DMS153 (cell line): ENCODE measurements at places on chromosomes 5 and 9.

DNA sequence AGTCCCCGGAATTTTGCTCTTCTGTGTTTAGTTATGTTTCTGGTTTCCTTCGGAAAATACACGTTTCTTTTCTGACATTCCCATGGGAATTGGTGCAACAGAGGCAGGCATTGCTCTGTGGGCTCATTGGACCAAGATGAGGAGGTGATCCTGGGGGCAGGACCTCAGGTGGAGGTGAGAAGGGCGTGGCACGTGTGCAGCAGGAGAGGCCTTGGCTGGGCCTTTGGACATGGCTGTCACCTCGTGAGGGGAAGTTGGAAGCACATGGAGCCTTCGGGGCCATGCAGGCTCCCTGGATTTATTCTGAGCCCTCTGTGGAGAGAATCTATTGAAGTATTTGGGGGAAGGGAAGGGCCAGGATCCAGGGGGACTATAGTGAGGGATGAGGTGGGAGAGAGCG is 44.5 kb downstream of the WNK2 start:
- DNase-seq: no peak

DNA sequence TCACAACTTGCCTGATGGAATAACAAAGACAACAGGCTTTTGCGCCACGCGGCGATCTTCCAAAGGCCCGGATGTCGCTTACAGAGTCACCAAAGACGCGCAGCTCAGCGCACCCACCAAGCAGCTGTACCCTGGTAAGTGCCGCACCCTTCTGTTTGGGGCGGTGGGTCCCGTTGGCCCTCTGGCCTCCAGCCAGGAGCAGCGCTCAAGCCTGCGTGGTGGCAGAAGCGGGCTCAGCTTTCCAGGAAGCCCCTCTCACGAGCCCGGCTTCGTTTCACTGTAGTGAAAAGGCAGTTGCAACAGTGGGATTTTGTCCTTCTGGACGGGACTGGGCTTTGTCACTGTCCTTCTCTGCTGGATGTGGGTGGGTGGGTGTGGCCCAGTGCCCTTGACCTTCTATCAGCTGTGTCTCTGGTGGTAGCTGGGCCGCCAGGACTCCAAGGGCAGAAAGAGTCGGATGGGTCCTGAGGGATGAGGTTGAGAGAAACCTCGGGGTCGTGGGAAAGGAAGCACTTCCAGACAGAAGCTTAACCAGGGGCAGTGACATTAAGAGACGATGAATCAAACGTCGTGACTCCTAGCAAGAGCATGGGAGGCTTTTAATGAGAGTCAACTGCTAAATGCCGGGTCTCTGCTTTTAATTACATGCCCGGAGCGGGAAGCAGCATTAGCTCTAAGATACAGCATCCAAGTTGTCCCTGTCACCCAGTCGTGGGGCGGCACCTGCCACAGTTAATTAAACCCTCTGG is 49.5 kb downstream of the COL5A1 start:
- no peak for DNase-seq

DNA sequence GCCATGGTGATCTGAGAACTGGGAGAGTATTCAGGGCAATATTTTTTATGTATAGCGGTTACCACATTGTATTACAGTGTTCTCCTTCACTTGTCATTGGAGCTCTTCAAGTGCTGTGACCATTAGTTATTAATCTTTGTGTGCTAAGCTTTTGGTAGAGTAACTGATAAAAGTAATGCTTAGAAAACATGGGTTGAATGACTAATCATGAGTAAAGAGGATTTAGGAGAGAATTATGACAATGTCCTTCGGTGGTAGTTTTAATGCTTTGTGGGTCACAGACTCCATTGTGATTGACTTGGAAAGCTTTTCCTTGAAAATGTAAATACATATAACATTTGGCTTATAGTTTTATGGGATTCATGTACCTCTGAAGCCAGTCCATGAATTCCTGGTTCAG is 21.4 kb downstream of the TGFBR1 start:
- DNase-seq: no peak

- peak; percentile 85 for DNase-seq
Observed at GRCh38 chr9:124381170-124381945, 33.9 kb downstream of the PSMB7 start.

DNA sequence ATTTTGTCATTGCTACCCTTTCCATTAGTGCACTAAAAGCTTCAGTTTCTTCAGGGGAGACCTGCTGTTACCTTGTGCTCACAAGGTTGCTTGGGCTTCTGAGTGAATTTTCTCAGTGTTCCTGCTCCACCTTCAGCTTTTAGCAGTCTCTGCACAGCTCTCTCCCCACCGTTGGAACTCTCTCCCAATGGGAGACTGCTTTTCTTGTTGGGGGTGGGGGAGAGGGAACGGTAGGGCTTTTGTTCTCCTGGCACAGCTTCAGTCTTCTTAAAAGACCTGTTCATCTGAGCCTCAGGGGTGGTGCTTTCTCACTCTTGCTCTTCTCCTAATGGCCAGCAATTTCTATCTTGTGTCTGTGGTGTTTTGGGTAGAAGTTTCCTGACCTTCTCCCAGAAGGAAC is 915.7 kb downstream of the EFNA5 start:
- no peak for DNase-seq

DNA sequence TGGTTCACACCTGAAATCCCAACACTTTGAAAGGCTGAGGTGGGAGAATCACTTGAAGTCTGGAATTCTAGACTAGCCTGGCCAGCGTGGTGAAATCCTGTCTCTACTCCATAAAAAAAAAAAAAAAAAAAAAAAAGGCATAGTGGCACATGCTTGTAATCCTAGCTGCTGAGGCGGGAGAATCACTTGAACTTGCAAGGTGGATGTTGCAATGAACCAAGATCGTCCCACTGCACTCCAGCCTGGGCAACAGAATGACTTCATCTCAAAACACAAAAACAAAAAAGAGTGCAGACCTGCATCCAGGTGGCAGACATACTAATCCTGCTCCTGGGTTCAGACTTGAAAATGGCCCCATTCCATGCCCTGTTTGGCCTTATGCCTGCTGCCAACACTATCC is 21.8 kb upstream of the ADAMTS19 start:
- no peak for DNase-seq

DNA sequence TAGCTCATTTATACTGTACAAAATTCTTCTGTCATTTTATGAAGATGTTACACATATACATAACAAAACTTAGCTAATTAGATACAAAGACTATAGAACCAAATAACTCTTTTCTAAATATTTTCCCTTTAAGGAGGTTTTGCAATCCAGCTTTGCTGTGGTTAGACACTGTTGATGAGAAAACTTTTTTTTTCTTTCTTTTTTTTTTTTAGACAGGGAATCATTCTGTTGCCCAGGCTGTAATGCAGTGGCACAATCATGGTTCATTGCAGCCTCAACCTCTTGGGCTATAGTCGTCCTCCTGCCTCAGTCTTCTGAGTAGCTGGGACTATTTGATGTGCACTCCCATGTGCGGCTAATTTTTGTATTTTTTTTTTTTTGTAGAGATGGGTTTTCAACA is 38.5 kb upstream of the CDKN2B start:
- DNase-seq: no peak

- no peak for DNase-seq
Observed at GRCh38 chr5:113896789-113897188, 383.3 kb downstream of the YTHDC2 start.

GRCh38 chr9:86376016-86376415 is 21.8 kb upstream of the TUT7 start:
- DNase-seq: no peak

GRCh38 chr9:21252721-21253547 is 13.1 kb upstream of the IFNA14 start:
- peak; percentile 68 for DNase-seq

- no peak for DNase-seq
Observed at GRCh38 chr5:54360089-54360488, 49.7 kb upstream of the ARL15 start.

DNA sequence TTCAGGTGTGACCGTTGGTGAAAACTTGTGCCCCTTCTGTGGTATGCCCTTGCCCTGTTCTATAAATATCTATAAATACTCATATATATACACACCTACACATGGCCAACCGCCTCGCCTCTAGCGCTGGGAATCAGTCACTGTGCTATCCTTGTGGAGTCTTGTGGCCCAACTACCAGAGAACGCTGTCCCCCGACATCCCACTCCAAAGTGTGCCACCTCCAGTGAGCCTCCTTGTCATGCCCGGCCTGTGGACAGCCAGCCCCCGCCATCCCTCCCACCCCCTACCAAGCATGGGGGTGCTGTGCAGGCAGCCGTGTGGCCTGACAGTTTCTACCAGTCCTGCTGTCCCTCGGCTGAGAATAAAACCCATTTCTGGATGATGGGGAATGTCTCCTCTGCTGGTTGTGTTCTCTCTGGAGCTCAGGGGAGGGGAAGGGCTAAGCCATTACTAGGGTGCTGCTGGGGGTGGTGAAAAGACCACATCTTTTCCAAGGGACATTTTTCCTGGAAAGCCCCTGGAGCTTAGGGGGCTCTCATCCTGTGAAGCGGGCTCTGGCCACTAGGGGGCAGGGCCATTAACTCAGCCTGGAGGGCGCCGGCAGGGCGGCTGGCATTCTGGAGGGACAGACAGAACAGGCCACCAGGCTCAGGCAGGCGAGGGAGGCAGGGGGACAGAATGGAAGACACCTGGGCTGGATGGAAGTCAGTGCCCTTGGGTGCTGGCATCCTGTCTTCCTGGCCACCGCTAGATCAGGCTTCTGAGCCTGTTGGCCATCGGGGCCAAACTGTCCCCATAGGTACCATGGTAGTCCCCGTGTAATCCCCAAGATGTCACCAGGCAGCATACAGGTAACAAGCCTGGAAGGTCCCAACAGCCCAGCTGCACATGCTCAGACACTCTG is 20.7 kb downstream of the GOLGA2 start:
- DNase-seq: no peak

DNA sequence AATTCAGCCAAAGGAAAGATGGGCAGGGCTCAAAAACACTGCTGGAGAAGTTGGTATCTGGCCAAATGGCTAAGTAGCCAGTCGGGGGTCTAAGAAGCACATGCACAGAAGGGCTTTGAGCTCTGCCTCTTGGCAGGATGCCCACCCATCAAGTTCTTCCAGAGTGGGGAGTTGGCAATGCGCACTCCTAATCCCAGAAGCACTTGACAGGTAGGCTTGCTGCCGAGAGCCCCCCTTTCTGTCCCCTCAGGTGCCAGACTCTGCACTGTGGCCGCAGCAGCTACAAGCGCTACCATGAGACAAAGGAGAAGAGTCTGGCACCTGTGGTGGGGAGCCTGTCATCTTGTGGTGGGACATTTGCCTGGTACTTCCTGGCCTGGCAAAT is 252.9 kb upstream of the SLC24A2 start:
- no peak for DNase-seq

- no peak for DNase-seq
Observed at GRCh38 chr9:26746357-26747072, 146.1 kb downstream of the CAAP1 start.

- no peak for DNase-seq
Observed at GRCh38 chr9:20604562-20604961, 17.7 kb downstream of the MLLT3 start.

DNA sequence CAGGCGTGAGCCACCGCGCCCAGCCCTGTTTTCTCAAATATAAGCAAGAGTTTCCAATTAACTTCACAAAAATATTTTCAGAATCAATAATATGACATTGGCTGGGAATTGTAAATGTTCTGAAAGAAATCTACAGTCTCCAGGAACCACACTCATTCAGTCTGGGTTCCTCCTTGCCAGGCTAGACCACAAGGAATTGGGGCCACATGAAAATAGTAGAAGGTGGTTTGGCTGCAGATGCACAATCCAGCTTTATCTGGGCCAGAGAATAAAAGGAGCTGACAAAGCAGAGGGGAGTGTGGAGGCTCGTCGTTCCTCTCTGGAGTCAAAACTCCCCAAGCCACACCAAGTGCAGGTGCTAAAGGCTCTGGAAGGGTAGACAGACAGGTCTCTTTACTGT is 92.0 kb upstream of the OSMR start:
- no peak for DNase-seq

GRCh38 chr9:131421691-131422090 is 27.8 kb downstream of the PRRC2B start:
- DNase-seq: no peak

DNA sequence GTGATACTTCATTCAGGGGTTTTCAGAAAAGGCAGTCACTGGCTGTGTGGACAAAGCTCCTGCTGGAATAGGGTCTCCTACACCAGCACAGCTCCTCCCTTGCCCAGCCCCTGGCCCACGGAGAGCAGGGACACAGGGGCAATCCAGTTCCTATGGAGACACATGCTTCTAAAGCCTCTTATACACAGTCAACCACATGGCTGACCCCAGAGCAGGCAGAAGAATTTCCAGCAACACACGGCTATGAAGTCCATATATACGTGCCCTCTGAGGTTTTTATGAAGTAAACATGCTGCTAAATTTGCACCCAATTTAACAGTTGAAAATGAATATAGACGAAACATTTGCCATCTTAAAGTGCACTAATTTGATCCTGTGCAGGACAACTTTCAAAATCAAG is 19.4 kb downstream of the PSMB7 start:
- no peak for DNase-seq

DNA sequence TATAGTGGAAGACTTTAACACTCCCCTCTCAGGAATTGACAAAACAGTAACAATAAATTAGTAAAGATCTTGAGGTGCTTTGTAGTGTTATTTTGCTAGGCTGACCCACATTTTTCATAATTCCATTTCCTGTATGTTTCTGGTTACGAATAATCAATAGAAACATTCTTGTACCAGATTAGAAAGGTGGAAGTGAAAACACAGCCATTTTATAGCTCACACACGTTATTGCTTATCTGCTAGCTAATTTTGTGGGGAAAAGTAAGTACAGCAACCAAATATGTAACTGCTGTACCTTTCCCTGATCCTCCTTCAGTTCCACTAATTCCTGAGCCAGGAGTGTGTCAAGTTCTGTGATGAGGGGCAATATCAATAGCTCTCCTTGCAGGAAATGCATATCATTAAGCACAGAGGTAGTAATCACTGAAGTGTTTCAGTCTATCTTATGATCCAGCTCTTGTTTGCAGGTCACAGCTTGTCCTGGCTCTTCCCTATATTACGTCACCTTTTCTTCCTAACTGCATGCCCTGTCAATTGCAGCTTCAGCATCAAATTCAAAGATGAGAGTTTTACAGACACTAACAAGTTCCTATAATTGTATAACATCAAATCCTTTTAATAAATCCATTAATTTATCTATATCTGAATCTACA is 59.4 kb downstream of the MINAR2 start:
- no peak for DNase-seq

- no peak for DNase-seq
Observed at GRCh38 chr9:2083479-2083878, 68.3 kb downstream of the SMARCA2 start.

- DNase-seq: no peak
Observed at GRCh38 chr9:136713550-136713949, 1.2 kb downstream of the DIPK1B start.

GRCh38 chr5:172093965-172094364 is 87.5 kb upstream of the FBXW11 start:
- no peak for DNase-seq

DNA sequence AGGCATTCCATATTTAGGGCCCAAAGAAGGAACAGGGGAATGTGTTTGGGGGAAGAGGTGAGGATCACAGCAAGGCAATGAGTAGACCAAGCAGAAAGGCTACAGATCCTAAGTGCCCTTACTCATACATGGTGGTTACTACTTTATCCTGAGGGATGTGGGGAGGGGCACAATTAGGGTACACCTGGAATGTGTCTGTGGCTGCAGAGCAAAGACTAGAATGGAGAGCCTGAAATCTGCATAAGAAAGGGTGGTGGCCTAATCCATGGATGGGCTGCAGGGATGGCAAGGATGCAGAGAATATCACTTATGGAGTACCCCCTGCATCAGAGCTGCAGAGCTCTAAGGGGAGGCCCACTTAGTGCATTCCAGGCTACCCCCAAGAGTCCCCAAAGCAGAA is 352.6 kb upstream of the TRPC7 start:
- DNase-seq: no peak

- DNase-seq: no peak
Observed at GRCh38 chr5:126462239-126463014, 39.2 kb downstream of the GRAMD2B start.
